ENCODE measurements at places on chromosomes 1 and 21.

DNA sequence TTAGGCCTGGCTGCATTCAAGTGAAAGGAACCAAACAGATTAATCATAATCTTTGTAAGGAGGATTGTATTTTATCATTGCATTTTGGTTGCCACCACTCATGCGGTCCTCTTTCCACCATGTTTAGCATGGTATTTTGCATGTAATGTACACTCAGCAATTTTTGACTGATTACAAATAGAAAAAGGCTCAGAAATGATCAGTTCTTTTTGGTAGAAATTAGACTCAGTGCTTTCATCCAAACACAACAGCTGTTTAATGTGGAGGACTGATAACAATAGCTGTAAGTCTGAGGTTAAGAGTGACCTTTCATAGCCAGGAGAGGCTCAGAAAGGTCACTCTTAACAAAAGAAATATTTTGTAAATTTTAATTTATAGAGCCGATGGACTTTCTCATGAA lies 25.3 kb upstream of the DPH5 start:
- H3K36me3 ChIP-seq: no peaks in the 10 kb centered on the region
- H3K27me3 ChIP-seq: no peaks in the 10 kb centered on the region
- H3K27ac ChIP-seq: no peak overlapping the region
- H3K4me1 ChIP-seq: no peaks in the 10 kb centered on the region

- H3K4me1 ChIP-seq: peaks cover 12% of the 10 kb centered on the region
- DNase-seq: no peak
- no peak overlapping the region for H3K27ac ChIP-seq
Measured at GRCh38 chr1:236687273-236687672, 974 bp downstream of the ACTN2 start.

- no peak overlapping the region for H3K4me3 ChIP-seq
- no peaks in the 10 kb centered on the region for H3K27me3 ChIP-seq
- H3K27ac ChIP-seq: no peak overlapping the region
- peaks cover 9% of the 10 kb centered on the region for H3K4me1 ChIP-seq
- no peaks in the 10 kb centered on the region for H3K36me3 ChIP-seq
Measured at GRCh38 chr1:219123036-219123435, 50.6 kb upstream of the LYPLAL1 start.

GRCh38 chr1:47593013-47593568 lies 155.2 kb downstream of the FOXD2 start:
- H3K4me3 ChIP-seq: no peak overlapping the region
- no peak overlapping the region for H3K27ac ChIP-seq

DNA sequence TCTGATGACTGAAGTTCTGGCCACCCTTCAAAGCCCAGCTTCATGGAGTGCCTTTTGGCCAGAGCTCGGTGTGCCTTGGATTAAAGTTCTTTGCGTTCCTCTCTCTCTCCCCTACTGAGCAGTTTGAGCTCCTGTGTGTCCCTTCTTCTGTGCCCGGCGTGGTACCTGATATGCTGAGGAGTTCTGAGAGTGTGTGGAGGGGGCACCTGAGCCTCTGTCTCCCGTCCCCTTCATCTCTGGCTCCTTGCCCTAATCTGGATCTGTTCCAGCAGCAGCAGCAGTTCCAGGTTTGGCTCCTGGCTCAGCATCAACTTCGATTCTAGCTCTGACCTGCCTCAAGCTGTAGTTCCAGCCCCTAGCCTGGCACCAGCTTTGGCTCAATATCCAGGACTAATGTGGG lies 25.1 kb upstream of the MYCL start:
- peaks cover 13% of the 10 kb centered on the region for H3K27me3 ChIP-seq
- no peak overlapping the region for H3K4me3 ChIP-seq
- no peak for DNase-seq
- peaks cover 7% of the 10 kb centered on the region for H3K4me1 ChIP-seq
- no peak overlapping the region for H3K27ac ChIP-seq

DNA sequence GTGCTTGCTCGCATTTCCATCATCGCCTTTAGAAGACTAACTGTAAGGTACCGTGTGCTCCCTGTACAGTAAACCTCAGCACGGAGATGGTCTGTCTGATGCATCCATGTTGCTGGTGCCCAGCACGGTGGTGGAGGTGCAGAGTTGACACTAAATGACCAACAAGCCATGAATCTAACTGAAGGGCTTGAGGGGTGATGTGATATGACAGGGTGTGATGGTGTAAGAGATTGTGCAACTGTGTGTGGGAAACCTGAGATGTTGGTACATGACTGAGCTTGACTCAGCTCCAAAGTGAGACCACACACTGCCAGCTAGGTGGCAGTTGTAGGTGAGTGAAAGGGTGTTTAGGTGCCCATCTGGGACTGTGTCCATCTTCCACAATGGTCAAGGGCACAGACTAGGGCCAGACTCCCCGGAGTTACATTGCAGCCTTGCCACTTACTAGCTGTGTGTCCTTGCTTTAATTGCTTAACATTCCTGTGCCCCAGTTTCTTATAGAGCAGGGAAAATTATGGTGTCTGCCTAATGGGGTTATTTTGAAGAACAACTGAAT lies 21.4 kb downstream of the SLC2A1 start:
- DNase-seq: peak; percentile 56
- H3K27ac ChIP-seq: peak overlapping the region; percentile 76
- no peaks in the 10 kb centered on the region for H3K36me3 ChIP-seq
- no peaks in the 10 kb centered on the region for H3K27me3 ChIP-seq
- peaks cover 70% of the 10 kb centered on the region for H3K4me1 ChIP-seq

GRCh38 chr1:239868058-239868832 lies 223.4 kb upstream of the FMN2 start:
- H3K4me3 ChIP-seq: no peak overlapping the region
- no peaks in the 10 kb centered on the region for H3K4me1 ChIP-seq
- H3K27me3 ChIP-seq: no peaks in the 10 kb centered on the region
- no peak overlapping the region for H3K27ac ChIP-seq
- DNase-seq: no peak

GRCh38 chr1:5509664-5510452 lies 482.4 kb downstream of the NPHP4 start:
- H3K4me1 ChIP-seq: no peaks in the 10 kb centered on the region
- H3K4me3 ChIP-seq: no peak overlapping the region
- no peak overlapping the region for H3K27ac ChIP-seq
- no peak for DNase-seq

DNA sequence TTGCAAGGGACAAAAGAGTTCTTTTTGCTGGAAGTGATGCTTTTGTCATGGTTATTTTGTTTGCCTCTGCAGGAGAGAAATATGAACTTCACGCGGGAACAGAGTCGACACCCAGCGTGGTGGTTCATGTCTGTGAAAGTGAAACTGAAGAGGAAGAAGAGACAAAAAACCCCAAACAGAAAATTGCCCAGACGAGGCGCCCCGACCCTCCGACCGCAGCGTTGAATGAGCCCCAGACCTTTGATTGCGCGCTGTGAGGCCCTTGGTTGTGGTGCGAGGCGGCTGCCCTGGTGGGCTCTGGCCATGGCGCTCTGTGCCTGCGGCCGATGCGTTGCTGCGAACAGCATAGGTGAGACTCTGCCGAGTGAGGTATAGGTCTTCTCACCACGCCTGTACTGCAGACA lies 20.9 kb upstream of the NCMAP start:
- no peaks in the 10 kb centered on the region for H3K27me3 ChIP-seq
- peaks cover 19% of the 10 kb centered on the region for H3K36me3 ChIP-seq
- H3K4me3 ChIP-seq: no peak overlapping the region
- H3K27ac ChIP-seq: peak overlapping the region; percentile 78
- no peak for DNase-seq

GRCh38 chr1:200520735-200521134 lies 99.8 kb downstream of the KIF14 start:
- no peak for DNase-seq
- no peaks in the 10 kb centered on the region for H3K4me1 ChIP-seq
- no peaks in the 10 kb centered on the region for H3K36me3 ChIP-seq
- H3K27me3 ChIP-seq: no peaks in the 10 kb centered on the region
- no peak overlapping the region for H3K4me3 ChIP-seq

DNA sequence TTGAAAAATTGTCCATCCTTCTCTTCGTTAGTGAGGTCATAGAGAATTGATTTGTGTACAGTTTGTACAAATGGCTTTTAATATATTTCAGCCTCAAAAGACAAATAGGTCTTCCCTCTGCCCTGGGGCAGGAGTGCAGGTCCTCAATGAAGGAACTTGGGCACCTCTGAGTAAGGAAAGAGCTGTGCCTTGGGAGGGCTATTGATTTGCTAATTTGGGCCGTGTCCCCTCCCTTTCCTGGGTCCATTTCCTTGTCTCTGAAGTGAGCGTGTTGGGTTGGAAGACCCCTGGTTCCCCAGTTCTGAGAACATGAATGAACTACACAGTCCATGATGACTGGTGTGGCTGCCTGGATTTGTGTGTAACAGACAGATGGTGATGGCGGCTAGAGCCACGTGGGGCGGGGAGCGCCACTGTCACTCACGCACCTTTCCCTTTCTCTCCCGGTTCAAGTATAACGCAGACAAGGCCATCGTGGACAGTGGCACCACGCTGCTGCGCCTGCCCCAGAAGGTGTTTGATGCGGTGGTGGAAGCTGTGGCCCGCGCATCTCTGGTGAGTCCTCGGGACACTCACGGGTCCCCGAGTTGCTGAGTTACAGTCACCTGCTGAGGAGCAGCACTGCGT lies 71.0 kb upstream of the FAM3B start:
- no peaks in the 10 kb centered on the region for H3K27me3 ChIP-seq
- H3K27ac ChIP-seq: no peak overlapping the region
- no peak for DNase-seq
- peaks cover 70% of the 10 kb centered on the region for H3K36me3 ChIP-seq
- no peak overlapping the region for H3K4me3 ChIP-seq
- no peaks in the 10 kb centered on the region for H3K4me1 ChIP-seq

GRCh38 chr1:201791779-201792173 lies 37.2 kb upstream of the IPO9 start:
- H3K4me3 ChIP-seq: no peak overlapping the region
- DNase-seq: no peak
- no peaks in the 10 kb centered on the region for H3K27me3 ChIP-seq
- H3K27ac ChIP-seq: peak overlapping the region; percentile 51

GRCh38 chr21:42414928-42415769 lies 11.4 kb downstream of the UBASH3A start:
- H3K36me3 ChIP-seq: no peaks in the 10 kb centered on the region
- H3K4me3 ChIP-seq: no peak overlapping the region
- DNase-seq: no peak
- no peaks in the 10 kb centered on the region for H3K27me3 ChIP-seq
- H3K27ac ChIP-seq: peak overlapping the region; percentile 17
- H3K4me1 ChIP-seq: no peaks in the 10 kb centered on the region

- H3K27ac ChIP-seq: no peak overlapping the region
- H3K27me3 ChIP-seq: no peaks in the 10 kb centered on the region
- H3K4me3 ChIP-seq: no peak overlapping the region
- no peaks in the 10 kb centered on the region for H3K4me1 ChIP-seq
- DNase-seq: no peak
- peaks cover 3% of the 10 kb centered on the region for H3K36me3 ChIP-seq
Measured at GRCh38 chr1:232423591-232423990, 206.3 kb downstream of the SIPA1L2 start.

DNA sequence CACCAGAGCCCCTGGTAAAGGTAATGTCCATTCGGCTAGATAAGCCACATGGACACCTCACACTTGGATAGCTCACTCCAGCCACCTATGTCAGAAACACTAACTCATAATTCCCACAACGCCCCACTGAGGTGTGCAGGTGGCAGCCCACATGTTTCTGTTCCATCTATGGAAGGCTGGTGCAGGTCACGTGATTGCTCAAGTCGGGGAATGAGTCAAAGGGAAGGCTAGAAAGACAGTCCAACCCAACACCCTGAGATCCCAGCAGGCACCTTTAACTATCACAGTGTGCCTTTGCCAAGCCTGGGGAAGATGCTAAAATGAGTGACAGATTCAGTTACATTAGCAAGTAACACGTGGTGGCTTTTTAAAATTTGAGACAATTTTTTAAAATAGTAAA lies 45.3 kb upstream of the KCNE1 start:
- no peak for DNase-seq
- peaks cover 61% of the 10 kb centered on the region for H3K4me1 ChIP-seq
- no peak overlapping the region for H3K27ac ChIP-seq
- no peaks in the 10 kb centered on the region for H3K36me3 ChIP-seq
- H3K4me3 ChIP-seq: no peak overlapping the region
- no peaks in the 10 kb centered on the region for H3K27me3 ChIP-seq

DNA sequence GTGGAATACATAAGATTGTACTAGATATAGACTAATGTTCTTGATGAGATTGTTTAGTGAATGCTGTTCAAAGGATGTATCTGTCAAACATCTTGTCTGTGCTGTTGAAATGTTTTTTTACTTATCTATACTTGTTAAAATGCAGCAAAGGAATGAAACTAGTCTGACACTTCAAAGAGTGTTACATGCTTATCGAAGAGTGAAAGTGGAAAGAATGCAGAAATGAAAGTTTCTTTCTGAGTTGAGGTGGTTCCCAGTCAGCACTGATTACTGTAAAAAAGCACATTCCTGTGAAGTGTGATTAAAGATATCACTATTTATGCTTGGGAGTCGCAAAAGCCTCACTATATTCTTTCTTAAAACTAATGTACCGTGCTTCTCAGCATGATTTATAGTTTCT lies 1225.2 kb downstream of the NCAM2 start:
- no peaks in the 10 kb centered on the region for H3K27me3 ChIP-seq

- H3K27me3 ChIP-seq: no peaks in the 10 kb centered on the region
- H3K4me1 ChIP-seq: peaks cover 19% of the 10 kb centered on the region
- peaks cover 5% of the 10 kb centered on the region for H3K36me3 ChIP-seq
- H3K4me3 ChIP-seq: no peak overlapping the region
- DNase-seq: no peak
- no peak overlapping the region for H3K27ac ChIP-seq
Measured at GRCh38 chr1:43951021-43951985, 4.6 kb downstream of the IPO13 start.

- no peak for DNase-seq
- H3K27ac ChIP-seq: no peak overlapping the region
- H3K4me3 ChIP-seq: no peak overlapping the region
- H3K36me3 ChIP-seq: no peaks in the 10 kb centered on the region
- no peaks in the 10 kb centered on the region for H3K27me3 ChIP-seq
Measured at GRCh38 chr1:108584428-108584856, 24.5 kb downstream of the EEIG2 start.

DNA sequence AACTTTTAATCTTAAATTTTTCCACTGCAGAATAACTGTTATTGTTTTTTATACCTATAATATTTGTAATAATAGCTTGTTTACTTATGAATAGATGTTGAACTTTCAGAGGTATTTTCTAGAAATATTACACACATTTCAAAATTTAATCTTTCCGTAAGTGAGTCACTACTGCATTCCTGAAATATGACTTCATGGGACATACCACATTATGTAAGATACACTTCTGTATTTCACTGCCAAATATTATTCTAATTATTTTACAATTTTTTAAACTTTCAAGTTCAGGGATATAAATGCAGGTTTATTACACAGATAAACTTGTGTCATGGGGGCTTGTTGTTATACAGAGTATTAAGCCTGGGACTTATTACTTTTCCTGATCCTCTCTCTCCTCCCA lies 2220.5 kb downstream of the NCAM2 start:
- H3K27ac ChIP-seq: no peak overlapping the region
- H3K4me3 ChIP-seq: no peak overlapping the region
- no peaks in the 10 kb centered on the region for H3K27me3 ChIP-seq

DNA sequence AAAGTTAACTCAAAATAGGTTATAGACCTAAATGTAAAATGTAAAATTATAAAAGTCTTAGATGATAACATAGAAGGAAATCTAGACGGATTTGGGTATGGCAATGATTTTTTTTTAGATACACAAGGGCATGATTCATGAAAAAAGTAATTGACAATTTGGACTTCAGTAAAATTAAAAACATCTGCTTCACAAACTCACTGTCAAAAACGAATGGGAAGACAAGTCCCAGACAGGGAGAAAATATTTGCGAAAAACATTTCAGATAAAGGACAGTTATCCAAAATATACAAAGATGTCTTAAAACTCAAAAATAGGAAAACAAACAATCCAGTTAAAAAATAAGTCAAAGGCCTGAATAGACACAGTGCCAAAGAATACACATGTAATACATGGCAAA lies 9.7 kb upstream of the PTGS2 start:
- H3K36me3 ChIP-seq: no peaks in the 10 kb centered on the region
- H3K27me3 ChIP-seq: no peaks in the 10 kb centered on the region
- H3K4me1 ChIP-seq: no peaks in the 10 kb centered on the region
- H3K27ac ChIP-seq: no peak overlapping the region
- H3K4me3 ChIP-seq: no peak overlapping the region
- no peak for DNase-seq
